Daoy (cell line): ENCODE measurements at places on chromosomes 3 and 15. TPM values are rescaled to one million over a fixed set of nuclear protein-coding genes. Genes with fewer than 3 reads are reported as not detected.

- peak; percentile 35 for DNase-seq
Measured at GRCh38 chr3:127374086-127375010, 86.5 kb upstream of the PRR20G start.

CIDEC gene
- total RNA-seq = not detected in 2 replicates

BTLA gene
- total RNA-seq = not detected in 2 replicates

DNA sequence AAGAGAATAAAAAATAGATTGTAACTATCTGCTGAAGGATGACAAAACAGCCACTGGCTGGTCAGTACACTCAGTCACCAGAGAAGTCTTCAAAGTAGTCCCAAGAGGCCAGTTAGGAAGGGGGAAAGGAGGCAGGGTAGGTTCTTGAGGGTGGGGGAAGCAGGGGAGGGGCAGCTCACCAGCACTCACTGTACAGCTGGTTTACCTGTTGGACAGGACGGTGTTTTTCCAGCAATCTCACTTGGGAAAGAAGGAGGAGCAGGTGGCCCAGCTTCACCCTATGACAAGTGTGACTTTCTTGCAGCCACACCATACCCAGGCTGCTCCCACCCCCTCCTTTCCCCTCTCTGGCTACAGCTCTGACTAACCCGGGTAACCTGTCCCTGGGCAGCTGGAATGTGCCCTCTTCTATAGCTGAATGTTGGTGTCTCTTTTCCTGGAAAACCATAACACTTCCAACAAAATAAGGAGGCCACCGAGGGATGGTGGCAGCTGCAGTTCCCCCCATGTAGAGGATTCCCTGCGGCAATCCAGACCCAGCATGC, 203.4 kb upstream of the NSMCE3 start:
- DNase-seq = no peak

CD200 gene
- 0.06 TPM in 1 of 2 replicates, not detected in the other for total RNA-seq

BFSP2 gene
- not detected in 2 replicates for total RNA-seq

CLEC3B gene
- total RNA-seq = 1.1 TPM in 1 of 2 replicates, not detected in the other

DNA sequence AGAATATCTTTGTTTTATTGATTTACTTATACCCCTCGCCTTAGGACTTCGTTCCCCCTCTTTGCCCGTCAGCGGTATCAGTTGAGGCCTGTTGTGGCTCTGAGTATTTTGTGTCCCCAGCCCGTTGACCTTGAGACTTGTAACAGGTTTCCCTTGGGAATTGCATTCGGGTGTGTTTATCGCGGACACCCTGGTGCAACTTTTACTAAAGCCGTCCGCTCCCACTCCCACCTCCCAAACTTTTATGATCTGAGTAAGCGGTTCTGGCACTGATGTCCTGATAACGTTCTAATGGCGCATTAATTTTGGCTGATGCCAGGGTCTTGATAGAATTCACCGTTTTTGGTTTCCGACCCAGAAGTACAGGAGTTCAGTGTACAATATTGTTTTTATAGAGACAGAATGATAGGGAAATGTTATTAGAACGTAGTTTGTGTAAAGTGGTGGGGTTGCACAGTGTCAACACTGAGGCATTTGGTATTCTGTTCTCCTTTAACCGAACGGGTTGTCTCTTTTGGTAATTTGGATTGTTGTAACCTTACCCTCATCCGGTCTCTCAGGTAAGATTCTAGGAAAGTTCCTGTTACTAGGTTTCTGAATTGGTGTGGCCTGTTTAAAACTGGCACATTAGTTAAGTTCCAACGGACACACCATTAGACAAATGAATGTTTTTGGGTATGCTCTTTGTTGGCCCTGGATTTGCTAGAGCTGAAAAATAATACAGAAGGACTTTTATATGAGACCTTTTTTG, 47.8 kb downstream of the OIP5 start:
- DNase-seq = peak; percentile 8

ANO10 gene
- total RNA-seq = 14.6 and 17.4 TPM in 2 replicates

IL5RA gene
- 0.80 TPM in 1 of 2 replicates, not detected in the other for total RNA-seq

CCR4 gene
- total RNA-seq = not detected in 2 replicates

- DNase-seq = no peak
Measured at GRCh38 chr3:30804984-30805383, 89.5 kb downstream of the GADL1 start.

WDR72 gene
- total RNA-seq = 0.12 and 0.17 TPM in 2 replicates

RPLP1 gene
- total RNA-seq = 111 and 148 TPM in 2 replicates

DNA sequence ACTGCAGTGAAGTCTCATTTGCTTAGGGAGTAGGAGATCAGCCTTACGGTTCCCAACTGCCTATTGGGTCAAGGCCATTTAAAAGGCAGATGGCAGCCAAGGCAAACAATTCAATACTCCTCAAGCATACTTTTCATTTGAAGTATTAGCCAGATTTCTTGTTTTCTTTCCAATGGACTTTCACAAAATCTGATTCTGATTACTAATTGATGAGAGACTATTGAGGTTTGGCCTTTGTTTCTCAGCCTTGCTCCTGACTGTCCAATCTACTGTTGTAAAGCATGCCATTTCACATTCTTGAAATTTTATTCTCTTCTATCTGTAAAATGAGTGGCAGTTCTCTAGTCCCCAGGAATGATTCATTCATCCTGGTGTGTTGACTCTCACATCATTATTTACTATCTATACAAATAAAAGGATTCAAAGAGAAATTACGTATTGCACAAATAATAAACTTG, 166.2 kb upstream of the TGFBR2 start:
- no peak for DNase-seq

- no peak for DNase-seq
Measured at GRCh38 chr15:90059208-90059985, 42.9 kb downstream of the IDH2 start.

GRCh38 chr3:83734656-83735055, 1224.1 kb upstream of the CADM2 start:
- DNase-seq = no peak

MINAR1 gene
- 0.48 and 1.3 TPM in 2 replicates for total RNA-seq

DNA sequence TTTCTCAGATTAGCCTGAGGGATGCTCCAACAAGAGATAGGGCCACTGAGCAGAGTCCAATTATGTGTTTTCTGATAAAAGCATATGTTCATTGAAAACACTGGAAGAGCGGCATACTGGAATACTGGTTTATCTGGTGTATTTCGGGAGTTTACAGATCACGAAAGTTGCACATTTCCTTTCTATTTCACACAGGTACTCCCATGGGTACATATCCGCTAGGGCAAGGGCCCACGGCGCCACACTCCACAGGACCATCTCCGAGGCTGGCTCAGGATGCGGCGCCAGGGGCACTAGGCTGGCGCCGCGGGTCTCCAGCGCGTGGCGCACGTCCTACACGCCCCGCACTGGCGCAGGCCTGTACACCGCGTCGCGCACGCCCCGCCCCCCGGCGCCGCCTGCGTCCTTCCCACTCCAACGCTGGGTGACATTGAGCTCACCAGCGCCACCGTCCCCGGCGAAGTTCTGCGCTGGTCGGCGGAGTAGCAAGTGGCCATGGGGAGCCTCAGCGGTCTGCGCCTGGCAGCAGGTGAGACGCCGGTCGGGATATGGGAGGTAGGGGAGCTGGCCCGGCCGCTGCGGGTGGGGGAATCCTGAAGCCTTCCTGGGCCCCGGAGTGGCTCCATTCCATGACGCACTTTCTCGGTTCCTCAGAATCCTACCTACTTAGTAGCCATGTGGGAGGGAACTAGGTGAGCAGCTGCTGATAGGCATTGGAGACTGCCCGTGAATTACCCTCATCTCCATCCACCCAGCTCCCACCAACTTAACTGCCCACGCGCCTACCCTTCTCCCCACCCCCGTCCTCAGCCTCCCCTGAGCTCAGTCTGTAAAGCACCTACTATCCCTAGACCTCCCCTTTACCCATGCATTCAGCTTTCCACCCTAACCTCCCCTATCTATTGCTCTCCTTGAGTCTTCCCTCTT, at the start of gene FAM162A:
Gene FAM162A (plus strand): TSS at position 412 of the 927 bp plus-strand sequence. CDS start 84 bp downstream, at position 496.
- DNase-seq = peak; percentile 97

DNA sequence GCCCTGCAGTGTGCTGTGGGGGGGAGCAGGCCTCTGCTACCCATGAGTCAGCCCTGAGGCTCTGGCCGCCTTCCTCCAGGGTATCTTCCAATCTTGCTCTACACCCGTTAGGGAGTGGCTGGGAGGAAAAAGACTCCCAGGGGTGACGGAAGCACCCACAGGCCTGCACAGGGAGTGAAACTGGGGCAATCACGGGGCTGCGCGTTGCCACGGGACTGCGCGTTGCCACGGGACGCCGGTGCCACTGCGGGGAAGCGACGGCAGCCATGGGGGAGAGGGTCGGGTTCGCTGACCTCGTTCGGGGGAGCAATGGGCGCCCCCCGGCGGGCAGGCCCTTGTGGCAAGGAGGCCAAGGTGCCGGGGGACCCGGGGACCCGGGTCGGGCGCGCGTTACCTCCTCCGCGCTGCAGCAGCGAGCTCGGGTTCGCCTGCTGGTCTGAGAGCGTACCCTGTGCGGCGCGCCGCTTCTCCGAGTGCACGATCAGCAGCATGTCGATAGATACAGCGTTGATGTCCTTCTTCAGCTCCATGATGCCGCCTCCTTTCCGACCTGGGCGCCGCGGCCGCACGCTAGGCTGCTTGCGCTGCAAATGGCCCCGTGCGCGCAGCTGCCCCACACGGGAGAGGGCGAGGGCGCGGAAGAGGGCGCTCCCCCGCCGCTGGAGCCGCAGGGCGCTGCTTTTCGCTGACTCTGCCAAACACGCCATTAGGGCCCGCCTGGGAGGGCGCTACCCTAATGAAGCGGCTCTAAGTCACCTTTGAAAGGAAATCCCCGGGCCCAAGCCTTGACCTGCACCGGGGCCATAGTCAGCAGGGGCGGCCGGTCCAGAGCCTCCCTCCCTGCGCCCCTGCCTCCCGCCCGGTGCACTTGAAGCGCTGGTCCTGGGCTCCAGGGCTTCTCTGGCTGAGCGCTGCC, at the start of gene KY:
Gene KY (minus strand): TSS at position 592 of the 916 bp plus-strand sequence. CDS start 62 bp downstream, at position 530.
- peak; percentile 79 for DNase-seq

HIGD2B gene
- total RNA-seq = not detected in 2 replicates

- no peak for DNase-seq
Measured at GRCh38 chr15:68332266-68332665, 54.7 kb downstream of the FEM1B start.

GRCh38 chr15:79160211-79160610, 69.6 kb upstream of the RASGRF1 start:
- DNase-seq = no peak

DNA sequence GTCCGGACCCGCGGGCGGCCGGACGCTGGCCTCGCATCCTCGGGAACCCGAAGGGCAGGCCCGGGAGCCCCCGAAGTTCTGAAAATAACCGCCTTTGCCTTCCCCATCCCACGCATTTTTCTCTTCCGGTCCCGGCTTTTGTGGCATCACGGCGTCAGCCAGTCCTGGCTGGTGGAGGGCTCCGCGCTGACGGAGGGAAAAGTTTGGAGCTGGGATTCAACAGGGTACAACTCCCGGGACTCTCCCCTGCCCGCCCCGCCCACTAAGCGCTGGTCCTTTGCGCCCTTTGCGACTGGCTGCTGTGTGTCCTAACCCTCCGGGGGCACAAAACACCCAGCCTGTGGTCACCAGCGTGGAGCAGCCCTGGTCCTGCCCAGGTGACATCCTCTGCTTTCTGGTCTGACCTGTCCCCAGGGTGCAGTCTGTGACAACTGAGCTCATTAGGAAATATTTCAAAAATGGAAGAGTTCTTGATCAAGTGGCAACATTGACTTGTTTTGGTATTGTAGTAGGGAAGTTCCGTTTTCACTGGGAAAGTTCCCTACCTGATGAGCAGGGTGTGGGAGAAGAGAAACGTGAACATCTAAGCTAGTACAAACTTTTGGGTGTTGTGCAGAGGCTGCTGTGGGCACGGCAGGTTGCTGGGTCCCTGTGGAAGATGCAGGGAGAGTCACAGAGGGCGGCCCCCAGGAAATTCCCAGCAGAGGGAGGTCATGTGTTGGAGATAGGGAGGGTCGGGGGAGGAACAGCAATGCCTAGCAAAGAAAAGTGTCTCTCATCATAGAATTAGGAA, 775 bp downstream of the ARNT2 start:
- DNase-seq = peak; percentile 71

DNA sequence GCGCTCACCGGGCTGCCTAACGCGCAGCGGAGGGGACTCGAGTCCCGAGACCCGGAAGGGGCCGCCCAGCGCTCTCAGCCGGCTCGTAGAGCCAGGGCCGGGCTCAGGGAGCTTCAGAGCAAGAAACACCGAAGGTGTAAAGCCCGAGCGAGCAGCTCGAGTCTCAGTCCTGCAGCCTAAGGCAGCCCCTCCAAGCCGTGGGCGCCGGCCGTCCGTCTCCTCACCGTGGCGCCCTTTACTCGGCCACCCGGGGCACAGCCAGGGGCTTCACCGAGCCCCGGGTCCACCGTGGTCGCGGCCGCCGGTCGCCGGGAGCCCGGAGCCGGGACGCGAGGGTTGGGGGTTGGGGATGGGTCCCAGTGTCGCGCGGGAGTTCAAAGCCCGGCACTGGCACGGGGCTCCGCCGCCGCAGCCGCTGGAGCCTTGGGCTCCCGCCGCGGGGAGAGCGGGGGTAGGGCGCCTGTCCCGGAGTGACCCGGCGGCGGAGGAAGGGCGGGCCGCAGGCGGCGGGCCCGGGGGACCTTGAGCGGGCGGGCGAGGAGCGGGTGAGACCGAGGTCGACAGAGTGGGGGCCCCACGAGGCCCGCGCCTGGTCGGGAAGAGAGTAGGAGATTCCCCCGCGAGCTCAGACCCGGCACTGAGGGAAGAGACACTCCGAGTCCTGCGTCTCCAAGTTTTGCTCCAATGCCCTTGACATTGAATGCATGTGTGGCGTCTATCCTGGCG, 26.9 kb upstream of the THRB start:
- DNase-seq = peak; percentile 40

GRCh38 chr3:156920399-156920798, 94.2 kb downstream of the LEKR1 start:
- DNase-seq = no peak

CKMT1A gene
- total RNA-seq = 2.2 TPM in 1 of 2 replicates, not detected in the other

CACNA2D3 gene
- 1.3 and 2.0 TPM in 2 replicates for total RNA-seq

CAPN3 gene
- 0.06 TPM in 1 of 2 replicates, not detected in the other for total RNA-seq

DNA sequence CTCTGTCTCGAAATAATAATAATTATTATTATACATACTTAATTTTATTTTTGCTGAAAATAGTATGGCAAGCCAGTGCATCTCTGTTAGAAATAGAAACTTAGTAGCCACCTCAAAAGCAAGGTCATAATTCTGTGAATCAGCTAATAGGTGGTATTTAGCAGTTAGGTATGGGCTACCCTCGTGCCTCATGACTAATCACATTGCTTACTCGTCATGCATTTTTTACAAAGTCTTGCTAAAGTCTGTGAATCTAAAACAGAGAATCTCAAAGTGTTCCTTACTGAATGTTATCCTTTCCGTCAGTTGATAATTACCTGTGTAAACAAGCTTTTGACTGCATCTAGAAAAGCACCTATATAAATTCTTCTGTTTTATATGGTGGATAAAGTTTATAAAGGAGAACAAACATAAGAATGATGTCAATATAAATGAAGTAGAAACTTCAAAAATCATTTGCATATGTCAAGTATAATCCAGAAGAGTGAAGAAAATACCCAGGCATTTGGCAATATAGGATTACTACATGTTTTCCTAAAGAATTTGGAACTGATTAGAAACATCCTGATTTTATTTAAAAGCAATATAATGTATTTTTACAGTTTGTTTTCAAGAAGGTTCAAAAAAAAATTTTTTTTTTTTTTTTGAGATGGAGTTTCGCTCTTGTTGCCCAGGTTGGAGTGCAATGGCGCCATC, 6.2 kb downstream of the PPARG start:
- DNase-seq = peak; percentile 41
